ENCODE measurements at places on chromosomes 1 and 21.

DNA sequence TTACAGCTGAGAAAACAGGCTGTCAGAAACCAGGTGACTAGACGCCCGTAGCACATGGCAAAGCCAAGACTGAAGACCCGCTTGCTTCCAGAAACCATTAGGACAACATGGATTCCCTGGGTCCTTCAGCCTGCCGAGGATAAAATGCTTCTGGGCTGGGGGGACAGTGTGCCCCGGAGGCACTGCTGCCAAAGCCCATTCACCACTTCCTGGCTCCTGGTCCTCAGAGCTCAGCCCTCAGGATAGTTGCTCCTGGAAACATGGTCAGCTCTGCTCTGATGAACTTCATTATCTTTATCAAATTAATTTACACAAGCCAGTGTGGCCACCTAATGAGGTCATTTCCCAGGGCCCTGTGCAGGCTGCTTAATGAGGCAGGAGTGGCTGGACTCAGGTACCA, 41.1 kb upstream of the ACTL8 start:
- no peak for DNase-seq

DNA sequence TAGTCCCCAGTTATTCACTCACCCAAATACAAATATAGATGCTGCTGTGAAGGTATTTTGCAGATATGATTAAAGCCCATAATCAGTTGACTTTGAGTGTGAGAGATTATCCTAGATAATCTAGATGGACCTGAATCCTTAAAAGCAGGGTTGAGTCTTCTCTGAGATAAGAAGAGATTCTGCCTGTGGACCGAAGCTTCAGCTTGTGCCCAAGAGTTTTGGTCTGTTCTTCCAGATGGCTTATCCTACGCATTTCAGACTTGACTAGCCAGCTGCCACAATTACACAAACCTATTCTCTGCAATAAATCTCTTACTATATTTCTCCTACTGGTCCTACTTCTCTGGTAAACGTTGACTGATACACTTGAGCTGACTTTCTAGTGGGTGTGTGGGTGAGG, 145.1 kb downstream of the KCNJ6 start:
- no peak for DNase-seq

DNA sequence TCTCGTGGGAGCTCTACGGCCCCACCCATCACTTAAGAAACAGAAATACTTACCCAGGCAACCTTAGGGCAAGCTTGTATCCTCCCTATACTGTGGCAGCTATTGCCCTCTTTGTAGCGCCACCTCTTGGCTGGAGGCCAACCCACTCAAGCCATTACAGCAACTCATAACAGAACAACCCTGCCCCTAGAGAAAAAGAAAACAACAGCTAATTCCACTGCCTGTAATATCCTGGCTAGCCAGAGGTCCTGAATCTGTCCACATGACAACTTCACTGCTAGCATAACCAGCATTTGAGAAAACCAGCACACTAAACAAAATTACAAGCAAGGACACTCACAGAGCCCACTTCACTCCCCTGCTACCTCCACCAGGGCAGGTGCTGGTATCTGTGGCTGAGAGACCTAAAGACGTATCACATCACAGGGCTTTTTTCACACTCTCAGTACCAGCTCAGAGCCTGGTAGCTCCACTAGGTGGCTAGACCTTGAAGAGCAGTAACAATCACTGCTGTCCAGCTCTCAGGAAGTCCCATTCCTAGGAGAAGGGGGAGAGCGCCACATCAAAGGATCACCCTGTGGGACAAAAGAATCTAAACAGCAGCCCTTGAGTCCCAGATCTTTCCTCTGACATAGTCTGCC, 14.5 kb upstream of the MX1 start:
- no peak for DNase-seq

DNA sequence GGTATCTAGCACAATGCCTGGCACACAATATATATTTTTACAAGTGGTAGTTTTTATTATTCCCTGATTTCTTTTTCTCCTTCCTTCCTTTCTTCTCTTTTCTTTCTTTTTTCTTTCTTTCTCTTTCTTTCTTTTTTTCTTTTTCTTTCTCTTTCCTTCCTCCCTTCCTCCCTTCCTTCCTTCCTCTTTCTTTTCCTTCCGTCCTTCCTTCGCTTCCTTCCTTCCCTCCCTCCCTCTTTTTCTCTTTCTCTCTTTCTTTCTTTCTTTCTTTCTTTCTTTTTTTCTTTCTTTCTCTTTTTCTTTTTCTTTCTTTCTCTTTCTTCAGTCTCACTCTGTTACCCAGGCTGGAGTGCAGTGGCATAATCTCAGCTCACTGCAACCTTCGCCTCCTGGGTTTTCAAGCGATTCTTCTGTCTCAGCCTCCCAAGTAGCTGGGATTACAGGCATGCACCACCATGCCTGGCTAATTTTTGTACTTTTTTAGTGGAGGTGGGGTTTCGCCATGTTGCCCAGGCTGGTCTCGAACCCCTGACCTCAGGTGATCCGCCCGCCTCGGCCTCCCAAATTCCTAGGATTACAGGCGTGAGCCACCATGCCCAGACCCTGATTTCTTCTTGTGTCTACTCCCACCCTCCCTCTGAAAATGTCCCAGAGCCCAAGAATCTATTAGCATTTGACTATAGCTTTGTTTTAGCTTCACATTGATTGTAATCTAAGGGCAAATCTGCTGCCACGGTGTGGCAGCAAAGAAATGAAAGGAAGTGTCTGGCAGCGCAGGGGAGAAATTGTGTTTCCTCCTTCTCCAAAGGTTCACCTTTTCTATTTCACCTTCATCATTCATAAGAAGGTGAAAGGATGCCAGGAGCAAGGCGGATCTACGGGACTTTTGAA, 19.9 kb upstream of the ABCB10 start:
- DNase-seq, result no peak
